CD4-positive, alpha-beta memory T cell (primary cell): ENCODE measurements at places on chromosomes 2 and 18. TPM values are rescaled to one million over a fixed set of nuclear protein-coding genes. Genes with fewer than 3 reads are reported as not detected.

DNA sequence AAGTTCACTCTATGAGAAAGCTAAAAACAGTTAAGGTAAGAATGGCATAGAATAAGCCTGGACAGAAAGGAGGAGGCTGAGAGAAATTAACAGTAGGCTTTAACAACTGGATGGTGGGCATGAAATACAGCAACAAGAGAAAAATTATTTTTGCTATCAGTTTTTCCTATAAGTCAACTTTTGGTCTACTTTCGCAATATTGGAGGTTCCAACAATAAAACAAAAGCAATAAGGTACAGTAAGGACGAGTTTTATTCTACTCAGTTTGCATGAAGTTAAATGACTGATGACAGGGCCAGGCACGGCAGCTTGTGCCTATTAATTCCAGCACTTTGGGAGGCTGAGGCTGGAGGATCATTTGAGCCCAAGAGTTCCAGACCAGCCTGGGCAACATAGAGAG is 17.3 kb downstream of the RAB1A start:
- no peak for DNase-seq

Gene PCARE
- not detected for total RNA-seq

GRCh38 chr18:79738581-79739439 is 58.9 kb upstream of the KCNG2 start:
- DNase-seq = no peak

- no peak for DNase-seq
These were observed 22.3 kb upstream of the ORC2 start for GRCh38 chr2:200985799-200986198.

DNA sequence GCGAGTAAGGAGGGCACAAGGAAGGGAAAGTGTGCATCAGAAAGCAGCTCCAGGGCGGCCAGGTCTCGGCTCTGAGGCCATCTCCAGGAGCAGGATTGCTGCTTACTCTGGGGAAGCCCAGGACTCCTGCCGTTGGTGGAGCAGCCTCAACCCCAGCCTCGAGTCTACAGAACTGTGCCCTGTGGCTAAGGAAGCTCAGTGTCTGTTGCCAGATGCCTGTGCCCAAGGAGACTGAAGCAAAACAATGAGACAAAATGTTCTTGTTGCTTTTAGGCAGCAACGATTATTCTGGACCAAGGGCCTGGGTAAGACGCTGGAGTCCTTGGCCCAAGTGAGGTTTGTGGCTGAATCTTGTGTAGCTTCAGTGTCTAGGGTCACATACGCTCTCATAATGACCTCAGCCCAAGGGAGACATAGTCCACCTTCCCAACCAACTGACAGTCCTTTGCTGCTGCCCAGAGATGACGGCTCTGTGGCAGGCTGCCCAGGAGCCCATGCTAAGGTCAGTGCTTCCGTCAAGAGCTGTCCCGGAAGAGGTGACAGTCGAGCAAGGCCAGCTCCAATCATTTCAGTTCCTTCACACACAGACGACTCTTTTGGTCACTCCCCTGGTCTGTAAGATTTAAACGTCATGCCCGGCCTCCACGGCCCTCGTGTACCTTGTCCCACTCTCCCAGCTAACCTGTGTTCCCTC is 223.8 kb downstream of the TTC32 start:
- DNase-seq = no peak

Gene AGXT
- total RNA-seq = not detected

Gene REEP1
- total RNA-seq = not detected

Gene SLC9A4
- total RNA-seq = not detected

- DNase-seq = no peak
These were observed 869.9 kb downstream of the LRP1B start for GRCh38 chr2:141260911-141261310.

DNA sequence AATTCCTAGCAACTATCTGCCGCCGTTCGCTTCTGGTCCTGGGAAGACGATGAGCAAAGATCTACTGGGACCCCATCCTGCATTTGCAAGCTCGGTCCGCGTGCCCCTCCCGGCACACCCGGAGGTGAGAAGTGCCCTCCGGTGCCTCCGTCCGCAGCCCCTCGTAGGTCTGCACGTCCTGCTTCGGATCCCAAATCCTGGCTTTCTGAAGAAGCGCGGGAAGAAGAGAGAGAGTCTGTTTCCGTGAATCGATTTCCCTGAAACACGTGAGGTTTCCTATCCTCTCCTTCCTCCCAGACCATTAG is 5.0 kb upstream of the OSR1 start:
- no peak for DNase-seq

DNA sequence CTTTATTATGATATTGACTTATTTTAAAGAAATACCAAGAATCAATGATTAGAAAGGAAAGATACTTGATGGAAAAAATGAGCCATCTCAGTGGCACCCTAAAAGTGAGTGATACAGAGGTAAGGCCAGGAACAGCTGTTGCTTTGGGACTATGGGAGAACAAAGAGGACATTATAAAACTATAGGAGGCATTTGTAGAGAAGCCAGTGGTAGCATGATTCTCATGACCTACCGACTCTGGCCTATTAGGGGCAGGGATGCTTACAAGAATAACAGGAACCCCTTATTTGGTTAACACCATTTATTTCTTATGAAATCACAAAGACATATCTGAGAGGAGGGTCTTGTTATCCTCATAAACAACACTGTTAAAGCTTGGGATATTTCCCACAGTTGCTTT is 162.2 kb downstream of the RIT2 start:
- no peak for DNase-seq

GRCh38 chr2:180056367-180057118 is 49.4 kb upstream of the CWC22 start:
- no peak for DNase-seq

DNA sequence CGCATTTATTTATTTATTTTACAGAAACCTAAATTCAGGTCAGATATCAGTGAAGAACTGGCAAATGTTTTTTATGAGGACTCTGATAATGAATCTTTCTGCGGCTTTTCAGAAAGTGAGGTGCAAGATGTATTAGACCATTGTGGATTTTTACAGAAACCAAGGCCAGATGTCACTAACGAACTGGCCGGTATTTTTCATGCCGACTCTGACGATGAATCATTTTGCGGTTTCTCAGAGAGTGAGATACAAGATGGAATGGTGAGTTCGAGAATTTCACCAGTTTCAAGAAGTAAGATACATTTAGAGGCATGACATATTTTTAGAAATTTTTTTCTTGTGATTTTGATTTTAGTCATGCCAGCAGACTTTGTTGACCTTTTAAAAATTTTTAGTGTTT is 4.6 kb downstream of the CDCA7 start:
- DNase-seq = no peak

Gene CYTIP
- 248 TPM for total RNA-seq

DNA sequence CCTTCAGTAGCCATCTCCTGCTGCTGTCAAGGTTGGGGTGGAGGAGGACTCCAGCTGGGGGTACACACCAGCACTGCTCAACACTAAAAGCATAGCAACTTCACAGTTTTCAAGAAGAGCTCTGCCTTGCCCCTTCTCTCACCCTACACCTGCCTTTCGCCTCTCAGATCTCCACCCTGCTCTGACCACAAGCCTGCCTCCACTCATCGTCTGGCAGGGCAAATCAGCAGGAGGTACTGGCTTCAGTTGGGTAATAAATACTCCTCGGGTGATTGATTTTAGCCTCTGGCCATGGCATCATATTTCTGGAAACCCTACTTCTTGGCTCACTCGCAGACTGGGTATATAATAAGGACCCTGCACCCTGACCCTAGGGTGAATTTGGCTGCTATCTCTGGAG is 3.1 kb upstream of the PRKAG3 start:
- no peak for DNase-seq

Gene COL4A4
- not detected for total RNA-seq

Gene GAD1
- not detected for total RNA-seq
